ENCODE measurements at places on chromosomes 2 and 18.

GRCh38 chr18:45166836-45167551, 448.3 kb upstream of the SLC14A2 start:
- no peak for DNase-seq

DNA sequence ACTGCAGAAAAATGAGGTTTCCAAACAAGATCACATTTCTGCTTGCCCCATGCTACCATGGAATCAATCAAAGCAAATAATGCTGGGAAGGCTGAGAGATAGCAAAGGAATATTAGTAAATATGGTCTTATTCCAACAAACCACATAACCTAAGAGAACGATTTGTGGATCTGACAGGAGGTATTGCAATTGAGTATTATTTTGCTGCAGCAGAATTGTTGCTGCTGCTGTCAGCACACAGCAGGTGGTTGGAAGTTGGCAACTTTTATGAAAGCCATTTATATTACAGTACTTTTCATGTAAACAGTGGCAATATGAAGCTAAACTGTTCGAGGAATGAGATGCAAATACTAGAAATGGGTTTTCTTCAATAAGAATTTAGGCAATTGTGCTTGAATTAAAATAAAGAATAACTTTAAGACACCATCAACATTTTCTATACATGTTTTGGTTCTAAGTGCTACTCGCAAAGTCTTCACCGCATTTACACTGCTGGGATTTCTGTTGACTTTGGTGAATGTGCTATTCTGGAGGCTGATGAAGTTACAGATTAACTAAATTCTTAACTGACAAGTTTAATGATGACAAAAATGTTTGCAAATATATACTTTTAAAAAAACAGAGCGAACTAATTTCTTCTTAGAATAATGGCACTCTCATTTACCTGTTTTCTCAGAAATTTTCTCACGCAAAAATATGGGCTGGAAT, 1285.7 kb downstream of the CNTNAP5 start:
- no peak for DNase-seq

DNA sequence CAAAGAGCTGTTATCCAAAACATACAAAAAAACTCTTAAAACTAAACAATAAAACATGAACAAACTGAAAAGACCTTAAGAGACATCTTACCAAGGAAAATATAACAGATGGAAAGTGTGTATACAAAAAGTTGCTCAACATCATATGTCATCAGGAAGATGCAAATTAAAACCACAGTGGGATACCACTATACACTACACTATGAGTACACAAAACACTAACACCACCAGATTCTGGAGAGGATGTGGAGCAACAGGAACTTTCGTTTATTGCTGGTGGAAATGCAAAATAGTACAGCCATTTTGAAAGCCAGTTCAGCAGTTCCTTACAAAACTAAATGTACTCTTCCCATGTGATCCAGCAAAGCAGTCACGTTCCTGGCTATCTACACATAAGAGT, 221.4 kb downstream of the CMPK2 start:
- DNase-seq, result no peak

DNA sequence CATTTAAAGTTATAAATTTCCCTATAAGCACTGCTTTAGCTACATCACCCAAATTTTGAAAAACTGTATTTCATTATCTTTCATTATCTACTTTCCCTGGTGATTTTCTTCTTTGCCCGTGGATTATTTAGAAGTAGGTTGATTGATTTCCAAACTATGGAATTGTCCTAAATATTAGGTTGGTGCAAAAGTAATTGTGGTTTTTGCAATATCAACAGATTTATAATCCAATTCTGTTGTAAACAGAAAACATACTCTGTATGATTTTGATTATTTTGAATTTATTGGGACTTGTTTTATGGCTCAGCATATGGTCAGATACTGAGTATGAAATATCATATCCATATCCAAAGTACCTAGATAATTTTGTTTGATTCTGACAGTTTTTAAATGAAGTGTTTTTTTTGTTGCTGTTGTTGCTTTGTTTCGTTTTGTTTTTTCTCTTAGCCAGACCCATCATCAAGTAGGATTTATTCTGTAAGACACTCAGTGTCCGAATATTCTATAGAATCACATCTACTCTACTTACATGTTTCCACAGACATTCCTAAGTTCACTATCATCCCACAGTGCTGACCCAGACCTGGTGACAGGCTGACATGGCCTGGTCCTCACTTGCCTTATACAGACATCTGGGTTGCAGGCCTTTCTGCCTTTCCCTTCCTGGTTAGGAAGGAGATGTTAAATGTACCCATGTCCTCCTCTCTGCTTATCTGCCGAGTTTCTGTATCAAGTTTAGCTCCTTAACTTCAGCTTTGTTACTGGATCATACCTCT, 2.1 kb upstream of the TRABD2A start:
- DNase-seq, result peak; percentile 33

- DNase-seq, result no peak
These were observed 198.5 kb downstream of the UBE2E3 start for GRCh38 chr2:181178823-181179412.

- DNase-seq, result no peak
These were observed 363.3 kb upstream of the TFPI start for GRCh38 chr2:187917535-187917934.

DNA sequence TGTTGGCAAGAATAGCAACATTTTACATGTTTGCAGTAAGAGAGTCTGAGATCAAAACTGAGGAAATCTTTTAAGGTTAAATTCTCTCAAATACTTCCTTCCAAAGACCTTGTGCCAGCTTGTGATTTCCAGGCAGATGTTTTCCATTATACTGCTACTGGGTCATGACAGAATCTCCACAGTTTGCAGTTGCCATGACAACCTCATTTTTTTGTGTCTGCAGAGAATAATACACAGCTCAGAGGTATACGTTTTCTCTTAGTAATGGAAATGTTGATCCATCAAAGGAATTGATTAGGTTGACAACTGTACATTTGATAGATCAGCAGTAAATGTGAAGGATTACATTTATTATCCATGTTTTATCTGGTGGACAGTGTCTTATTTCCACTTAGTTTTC, 29.1 kb upstream of the CSRNP3 start:
- no peak for DNase-seq

GRCh38 chr2:216758256-216759155, 63.2 kb upstream of the IGFBP5 start:
- no peak for DNase-seq
